ENCODE measurements at places on chromosomes 6 and 20.

DNA sequence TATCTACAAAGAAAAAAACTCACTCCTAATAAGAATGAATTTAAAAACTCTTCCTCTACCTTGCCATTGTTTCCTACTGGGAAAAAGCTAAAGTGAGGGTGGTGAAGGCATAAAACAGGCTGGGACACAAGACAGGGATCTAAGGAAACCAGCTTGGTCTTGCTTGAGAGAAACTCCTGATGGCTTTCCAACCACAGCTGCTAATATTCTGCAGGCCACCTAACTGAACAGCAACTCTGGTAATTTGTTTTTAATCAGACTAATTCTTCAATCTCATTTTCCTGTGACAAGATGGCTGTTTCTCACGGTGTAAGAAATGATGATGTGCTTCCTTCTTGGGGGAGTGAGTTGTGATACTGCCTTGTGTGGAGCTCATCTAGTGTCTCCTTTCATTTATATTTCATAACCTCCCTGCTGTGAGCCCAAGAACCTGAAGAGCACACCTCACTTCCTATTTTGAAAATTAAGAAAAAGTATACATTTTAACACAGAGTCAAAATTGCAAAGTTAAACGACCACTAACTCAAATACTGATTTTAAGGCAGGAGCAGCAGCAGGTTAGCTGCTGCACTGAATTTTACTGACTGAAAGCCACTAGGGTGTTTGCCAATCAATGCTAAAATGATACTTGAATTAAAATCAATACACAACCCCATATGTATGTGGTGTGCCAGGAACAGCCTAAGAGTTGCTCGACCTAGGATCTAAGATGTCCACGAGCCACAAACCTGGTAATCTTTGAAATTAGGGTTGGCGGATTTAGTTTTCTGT lies 58.0 kb downstream of the BACH2 start:
- DNase-seq, result no peak

DNA sequence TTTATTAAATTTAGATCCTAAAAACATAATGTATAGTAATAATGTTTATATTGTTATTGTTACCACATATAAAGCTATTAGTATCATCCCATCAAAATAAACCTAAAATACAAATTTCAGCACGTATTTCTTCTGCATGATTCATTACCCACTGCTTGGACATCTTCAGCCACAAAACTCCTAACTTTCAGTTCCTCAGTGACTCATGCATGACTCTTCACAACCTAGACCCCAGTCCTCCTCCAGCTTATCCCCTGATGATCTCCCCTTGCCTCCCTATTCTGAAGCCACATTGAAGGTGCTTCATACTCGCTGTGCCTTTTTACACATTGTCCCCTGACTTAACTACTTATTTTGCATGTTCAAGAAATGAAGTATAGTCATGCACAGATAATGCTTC lies 11.2 kb upstream of the GPRC6A start:
- DNase-seq, result no peak

GRCh38 chr6:33837971-33838665 lies 34.3 kb upstream of the MLN start:
- no peak for DNase-seq

DNA sequence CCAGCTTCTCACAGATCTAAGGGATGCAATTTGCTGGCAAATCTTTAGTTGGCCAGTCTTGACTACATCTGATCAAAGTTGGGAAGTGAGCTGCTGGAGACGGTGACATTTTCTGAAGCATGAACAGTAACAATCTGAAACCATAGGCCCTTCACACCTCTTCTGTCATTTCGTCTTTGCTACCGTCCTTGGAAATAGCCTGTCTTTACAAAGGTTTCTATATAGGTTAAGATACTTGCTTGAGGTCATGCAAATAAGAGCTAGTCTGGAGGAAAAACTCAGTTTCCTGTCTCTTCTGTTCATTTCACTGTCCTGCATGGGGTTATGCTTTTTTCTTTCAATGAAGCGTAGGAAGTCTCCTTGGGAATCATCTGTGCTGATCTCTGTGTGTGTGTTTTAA lies 55.6 kb downstream of the CARMIL1 start:
- no peak for DNase-seq

DNA sequence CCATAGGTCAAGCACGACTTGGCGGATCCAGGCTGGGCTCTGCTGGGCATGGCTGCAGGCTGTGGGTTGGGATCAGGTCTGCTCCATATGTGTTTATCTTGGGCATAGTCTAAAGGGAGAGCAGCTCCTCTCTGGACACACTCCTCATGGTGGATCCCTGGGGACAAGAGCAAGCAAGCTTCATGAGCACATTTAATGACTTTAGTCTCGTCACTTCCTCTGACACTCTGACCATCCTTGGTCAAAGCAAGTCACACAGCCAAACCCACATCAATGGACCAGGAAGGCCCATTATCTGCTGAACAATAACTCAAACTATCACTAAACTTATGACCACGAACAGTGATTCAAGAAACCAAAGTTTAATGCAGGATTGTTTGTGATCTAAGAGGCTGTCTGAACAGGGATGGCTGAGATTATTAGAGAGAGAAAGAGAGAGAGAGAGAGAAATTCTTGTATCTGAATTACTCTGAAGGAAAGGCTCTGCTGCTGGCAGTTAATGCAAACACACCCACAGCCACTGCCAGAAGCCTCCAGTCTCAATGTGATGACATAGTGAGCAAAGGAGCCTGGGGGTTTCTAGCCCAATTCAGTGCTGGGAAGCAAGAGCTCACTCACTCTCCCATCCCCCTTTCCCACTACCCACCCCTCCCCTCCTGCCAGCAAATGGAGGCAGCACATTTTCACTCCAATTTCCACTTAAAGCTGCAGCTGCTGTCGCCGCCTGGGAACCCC lies 490.2 kb upstream of the SULF2 start:
- no peak for DNase-seq

GRCh38 chr6:142925575-142926110 lies 19.3 kb downstream of the HIVEP2 start:
- DNase-seq, result no peak

- no peak for DNase-seq
Observed at GRCh38 chr6:146553377-146554135, 9.9 kb downstream of the RAB32 start.

- DNase-seq, result no peak
Observed at GRCh38 chr20:39090906-39091305, 128.8 kb downstream of the DHX35 start.

Measured in right lobe of liver (tissue), 6 donors.